ENCODE measurements at places on chromosomes 4 and X.

DNA sequence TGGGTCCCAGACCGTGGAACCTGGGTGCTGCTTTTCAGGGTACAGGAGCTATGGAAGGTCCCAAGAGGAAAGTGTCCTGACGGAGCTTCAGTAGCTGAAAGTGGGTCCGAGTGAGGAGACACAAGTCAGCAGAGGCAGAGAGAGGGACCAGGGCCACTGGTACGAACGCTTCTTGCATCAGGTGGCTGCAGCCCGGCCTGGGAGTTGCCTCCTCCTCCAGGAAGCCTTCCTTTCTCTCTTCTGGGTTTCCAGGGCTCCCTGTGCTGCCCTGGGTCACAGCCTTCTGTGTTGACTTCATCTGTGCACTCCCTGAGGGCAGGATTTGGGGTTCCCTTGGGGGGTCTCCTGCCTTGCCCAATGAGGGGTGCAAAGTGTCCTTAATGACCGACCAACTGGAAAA is 94.5 kb downstream of the SORCS2 start:
- no peak for DNase-seq

DNA sequence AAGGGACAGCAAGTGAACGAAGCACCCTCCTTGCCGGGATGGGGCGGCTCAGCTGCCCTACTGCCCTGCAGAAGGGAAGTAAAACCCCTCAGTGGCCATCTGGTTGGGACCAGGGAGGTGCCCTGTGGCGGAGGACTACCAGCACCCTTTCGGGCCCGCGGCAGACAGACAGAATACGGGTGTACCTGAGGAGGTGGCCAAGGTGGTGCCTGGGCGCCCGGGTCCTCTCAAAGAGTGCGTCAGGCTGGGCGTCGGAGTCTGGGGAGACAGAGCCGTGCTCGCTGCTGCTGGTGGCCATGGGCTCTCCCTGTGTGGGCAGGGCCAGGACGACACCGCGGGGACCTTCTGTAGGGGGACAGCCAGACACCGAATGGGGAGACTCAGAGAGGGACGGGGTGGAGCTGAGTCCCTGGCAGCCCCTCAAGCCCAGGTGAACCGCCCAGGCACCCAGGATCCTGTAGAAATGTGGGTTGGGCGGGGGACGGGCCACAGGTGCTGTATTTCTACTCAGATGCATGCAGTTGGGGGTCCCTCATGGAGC is 29.7 kb downstream of the PDHA1 start:
- no peak for DNase-seq

- no peak for DNase-seq
Measured at GRCh38 chr4:84767168-84767567, 184.2 kb downstream of the CDS1 start.

DNA sequence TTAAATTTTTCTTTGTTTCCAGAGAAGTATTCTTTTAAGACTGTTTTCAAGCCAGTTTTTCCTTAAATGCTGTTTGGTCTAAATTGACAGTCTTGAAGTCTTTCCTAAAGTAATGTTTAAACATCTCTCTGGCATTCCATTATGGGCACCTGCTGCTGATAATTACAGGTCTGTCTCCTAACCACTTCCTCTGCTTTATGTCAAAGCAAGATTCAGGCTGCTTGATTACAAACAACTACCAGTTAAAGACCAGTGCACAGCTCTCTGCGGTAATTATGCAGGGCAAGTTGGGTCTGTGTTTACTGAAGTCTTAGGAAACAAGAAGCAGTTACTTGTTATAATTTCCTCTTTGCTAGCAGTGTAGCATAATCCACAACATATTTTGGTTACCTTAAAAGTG is 17.6 kb downstream of the UNC5C start:
- no peak for DNase-seq

DNA sequence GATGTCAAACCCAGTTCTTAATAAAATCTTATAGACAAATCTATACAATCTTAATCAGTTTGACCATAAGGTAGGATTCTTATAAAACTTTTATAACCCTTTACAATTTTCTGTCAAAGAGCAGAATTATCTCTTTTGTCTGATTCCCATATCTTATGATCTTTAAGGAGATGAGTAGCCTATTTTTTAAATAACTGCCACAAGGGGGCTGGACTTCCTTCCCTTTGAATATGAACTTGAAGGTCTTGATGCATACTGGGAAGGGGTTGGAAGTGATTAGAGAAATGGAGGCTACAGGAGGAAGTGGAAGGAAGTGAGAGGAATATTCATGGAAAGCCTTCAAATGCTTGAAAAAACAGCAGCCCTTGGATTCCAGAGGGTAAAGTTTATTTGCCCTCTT is 111.1 kb downstream of the APOOL start:
- no peak for DNase-seq

DNA sequence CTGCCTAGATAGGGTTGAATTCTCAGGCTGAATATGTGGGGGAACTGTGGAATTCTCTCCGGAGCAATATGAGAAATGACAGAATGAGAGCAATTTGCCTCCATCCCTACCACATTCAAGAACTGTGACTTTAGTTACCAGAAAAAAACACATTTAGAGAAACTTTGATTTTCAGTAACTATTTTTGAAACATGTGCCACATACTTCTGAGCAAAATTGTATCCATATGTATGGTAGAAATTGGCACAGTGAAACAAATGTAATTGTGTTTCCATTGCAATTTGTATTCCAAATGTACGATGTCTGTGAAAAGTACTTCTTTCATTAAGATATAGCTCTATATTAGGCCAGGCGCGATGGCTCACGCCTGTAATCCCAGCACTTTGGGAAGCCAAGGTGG is 5.5 kb upstream of the KLHL8 start:
- no peak for DNase-seq

GRCh38 chrX:39309018-39309635 is 507.9 kb downstream of the MID1IP1 start:
- no peak for DNase-seq

GRCh38 chr4:10783351-10783750 is 98.8 kb upstream of the CLNK start:
- DNase-seq = no peak

DNA sequence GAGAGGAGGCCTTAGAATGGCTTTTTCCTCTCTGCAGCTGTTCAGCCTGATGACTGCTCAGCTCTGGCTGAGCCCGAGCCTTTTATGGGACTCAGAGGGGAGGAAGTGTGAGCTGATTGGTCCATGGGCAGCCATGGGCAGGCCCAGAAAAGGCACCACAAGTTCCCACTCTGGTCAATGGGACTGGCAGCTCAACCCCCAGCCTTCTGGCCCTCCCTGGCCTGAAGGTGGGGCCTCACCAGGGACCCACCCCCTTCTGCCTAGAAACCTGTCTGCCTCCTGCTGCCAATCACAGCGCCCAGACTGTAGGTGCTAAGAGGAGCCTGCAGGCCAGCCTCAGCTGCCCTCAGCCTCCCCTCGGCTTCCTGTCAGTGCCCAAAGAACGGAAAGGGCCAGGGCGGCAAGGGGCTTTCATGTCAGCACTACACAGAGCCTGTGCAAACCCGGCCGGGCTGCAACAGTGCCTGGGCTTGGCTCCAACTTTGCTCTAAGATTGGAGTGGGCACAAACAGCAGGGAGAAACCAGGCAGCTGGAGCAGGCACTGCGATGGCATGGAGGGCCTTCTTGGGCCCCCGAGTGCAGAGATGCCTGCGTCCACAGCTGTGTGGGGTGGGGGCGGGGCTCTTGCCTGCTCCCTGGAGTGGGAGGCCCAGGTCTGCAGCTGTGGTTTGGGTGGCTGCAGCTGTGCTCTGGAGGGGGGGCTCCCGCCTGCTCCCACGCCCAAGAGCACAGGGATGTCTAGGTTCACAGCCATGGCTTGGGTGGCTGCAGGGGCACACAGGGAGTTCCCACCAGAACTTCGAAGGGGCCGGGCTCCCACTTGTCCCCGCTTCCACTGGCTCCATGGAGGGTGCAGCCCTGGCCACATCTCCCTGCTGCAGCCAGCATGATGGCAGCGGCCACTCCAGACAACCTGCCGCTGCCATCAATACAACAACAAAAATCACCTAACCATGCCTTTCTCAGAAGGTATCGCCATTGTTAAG is 92.6 kb downstream of the NXF2 start:
- DNase-seq = no peak

GRCh38 chrX:9943420-9943819 is 23.7 kb upstream of the CLDN34 start:
- no peak for DNase-seq

DNA sequence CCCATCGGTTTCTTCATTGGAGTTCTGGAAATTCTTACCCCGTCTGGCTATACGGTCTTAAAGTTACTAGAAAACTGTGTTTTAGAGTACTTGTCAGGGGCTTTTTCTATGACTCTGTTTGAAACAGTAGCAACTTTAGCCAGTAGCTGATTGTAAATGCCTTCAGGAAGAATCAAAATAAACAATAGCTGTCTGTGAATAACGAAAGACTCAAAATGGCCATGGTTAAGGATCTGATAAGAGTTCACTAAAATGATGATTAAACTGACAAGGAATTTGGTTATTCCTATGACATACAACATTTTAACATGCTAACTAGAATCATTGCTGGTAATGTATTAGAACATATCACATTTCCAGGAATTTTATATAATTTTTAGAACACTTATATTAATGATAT is 191.0 kb downstream of the EVC2 start:
- DNase-seq = no peak

DNA sequence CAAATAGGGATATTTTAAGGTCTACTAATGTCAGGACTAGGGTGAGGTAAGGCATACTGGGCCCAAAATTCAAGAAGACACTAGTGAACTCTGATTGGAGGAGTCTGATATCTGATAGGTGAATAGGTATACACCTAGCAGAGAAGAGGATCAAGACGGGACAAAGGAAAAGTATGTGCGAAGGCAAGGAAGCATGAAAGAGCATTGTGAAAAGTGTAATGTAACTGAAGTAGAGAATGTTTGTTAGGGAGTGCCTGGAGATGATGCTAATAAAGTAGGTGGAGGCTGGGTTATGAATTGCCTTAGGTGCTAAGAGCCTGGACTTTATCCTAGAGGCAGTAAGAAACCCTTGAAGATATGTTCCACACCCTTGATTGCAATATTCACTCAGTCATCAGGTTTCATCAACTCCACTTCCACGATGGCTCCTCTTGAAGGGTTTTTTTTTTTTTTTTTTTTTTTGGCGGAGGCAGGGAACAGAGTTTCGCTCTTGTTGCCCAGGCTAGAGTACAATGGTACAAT is 49.9 kb upstream of the XIAP start:
- DNase-seq = no peak

DNA sequence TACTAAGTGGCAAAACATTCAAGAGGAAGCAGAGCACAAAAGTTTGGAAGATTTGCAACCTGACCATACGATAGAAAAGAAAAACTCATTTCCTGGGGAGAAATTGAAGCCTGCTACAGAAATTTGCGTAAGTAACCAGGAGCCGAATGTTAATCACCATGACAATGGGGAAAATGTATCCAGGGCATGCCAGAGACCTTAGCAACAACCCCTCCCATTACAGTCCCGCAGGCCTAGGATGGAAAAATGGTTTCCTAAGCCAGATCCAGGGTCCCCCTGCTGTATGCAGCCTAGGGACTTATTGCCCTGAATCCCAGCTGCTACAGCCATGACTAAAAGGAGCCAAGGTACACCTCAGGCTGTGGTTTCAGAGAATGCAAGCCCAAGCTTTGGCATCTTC is 472.2 kb upstream of the KLHL4 start:
- no peak for DNase-seq

GRCh38 chrX:135977611-135978010 is 3.8 kb upstream of the MMGT1 start:
- no peak for DNase-seq

GRCh38 chrX:46165411-46165810 is 379.8 kb downstream of the ZNF674 start:
- no peak for DNase-seq

- DNase-seq = no peak
Measured at GRCh38 chr4:15438939-15439524, 11.2 kb downstream of the C1QTNF7 start.

GRCh38 chr4:90546114-90546513 is 418.9 kb downstream of the CCSER1 start:
- DNase-seq = no peak

DNA sequence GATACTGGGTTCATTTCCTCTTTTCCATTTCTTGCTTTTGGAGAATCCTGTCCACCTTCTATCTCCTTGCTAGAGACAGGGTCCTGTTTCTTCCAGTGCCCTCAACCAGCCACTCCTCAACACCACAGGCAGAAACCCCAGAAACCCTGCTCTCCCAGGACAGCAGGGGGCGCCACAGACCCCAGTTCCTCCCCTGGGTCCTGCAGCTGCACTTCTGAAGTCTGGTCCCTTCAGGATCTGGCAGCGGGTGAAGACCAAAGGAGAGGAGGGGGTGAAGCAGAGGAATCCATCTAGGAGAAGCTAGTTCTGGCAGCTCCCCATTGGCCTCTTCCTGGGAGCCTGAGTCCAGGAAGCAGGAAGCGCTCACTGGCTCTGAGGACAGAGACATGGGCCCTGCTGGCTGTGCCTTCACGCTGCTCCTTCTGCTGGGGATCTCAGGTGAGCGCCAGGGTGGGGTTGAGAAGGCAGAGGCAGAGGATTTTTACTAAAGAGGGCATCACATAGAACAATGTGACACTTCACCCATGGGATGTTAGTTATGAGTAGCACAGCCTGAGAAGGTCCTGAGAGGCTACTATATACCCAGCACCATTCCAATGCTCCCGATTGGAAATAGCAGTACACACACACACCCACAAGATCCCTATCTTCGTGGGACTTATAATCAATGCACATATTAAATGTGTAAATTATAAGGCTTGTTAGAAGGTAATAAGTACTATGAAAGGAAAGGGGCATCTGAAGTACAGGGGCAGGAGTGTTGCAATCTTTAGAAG is at the start of gene PRSS48:
PRSS48 (plus strand) TSS at position 375 of the 776 bp plus-strand sequence; CDS start at position 387, 12 bp downstream.
- DNase-seq = peak; percentile 16

GRCh38 chr4:150593996-150594395 is 12.0 kb downstream of the MAB21L2 start:
- DNase-seq = no peak

GRCh38 chr4:55411621-55412020 is 15.9 kb downstream of the TMEM165 start:
- no peak for DNase-seq

DNA sequence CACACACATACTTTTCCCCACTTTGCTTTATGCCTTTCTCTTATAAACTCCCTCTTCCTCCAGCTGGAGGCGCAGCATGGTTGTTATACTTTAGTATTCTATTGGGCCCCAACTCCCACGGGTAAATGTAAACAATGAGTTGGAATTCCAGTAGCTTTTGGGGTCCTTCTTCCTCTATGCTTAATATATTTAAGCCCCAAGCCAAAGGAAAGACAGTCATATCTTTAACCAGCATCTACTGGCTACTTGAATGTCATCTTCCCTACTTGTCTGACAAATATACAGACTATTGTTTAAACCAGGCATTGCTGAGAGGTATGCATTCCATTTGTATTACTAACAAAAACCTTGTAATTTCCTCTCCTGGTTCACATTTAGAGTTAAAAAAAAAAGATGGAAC is 72.9 kb downstream of the WDR19 start:
- no peak for DNase-seq

DNA sequence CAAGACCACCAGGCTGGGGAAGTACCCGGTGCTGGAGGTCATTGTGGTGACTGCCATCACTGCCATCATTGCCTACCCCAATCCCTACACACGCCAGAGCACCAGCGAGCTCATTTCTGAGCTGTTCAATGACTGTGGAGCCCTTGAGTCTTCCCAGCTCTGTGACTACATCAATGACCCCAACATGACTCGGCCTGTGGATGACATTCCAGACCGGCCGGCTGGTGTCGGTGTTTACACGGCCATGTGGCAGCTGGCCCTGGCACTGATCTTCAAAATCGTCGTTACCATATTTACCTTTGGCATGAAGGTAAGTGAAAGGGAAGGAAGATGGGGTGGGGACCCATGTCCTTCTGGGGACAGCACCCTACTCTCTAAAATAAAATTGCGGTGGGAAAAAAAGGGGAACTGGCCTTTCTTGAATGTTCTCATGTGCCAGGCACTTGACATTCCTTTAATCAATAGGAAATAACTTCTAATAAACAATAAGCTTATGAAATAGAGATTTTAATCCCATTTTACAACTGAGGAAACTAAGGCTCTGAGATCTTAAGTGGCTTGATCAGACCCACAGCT is 51.6 kb downstream of the CLCN4 start:
- DNase-seq = no peak
